ENCODE measurements at places on chromosomes 12 and 14.
A peak's percentile ranks its signal among the peaks of the same experiment; 100 is the strongest.

- ATAC-seq, result no peak
These were observed 20.1 kb upstream of the LDHB start for GRCh38 chr12:21677622-21678277.

DNA sequence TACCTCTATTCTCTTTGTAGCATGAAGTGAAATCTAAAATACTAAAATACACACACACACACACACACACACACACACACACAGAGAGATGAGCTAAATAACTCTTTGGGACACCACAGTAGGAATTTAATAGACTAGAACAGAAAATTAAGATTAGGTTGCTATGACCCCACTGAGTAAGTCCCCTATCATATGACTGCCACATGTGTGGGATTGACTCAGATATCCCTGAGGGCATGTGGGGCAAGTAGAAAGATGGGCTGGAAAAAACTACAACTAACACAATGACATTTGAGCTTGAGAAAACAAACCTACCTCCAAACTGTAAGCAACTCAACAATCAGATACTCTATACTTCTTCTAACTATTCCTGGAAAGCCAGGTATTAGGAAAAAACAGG is 27.0 kb downstream of the SLC25A21 start:
- ATAC-seq, result no peak

GRCh38 chr12:88604646-88605045 is 24.4 kb upstream of the KITLG start:
- no peak for ATAC-seq

GRCh38 chr12:3152892-3153291 is 75.7 kb downstream of the TSPAN9 start:
- peak; percentile 44 for ATAC-seq

All from stimulated activated memory B cell treated with anti-CD40 and anti-IgM and Interleukin-4, amounts not matched to agents 10 μg/mL and 1 μg/mL and 100 μg/mL, for 72 hours (primary cell).